ENCODE measurements at places on chromosomes 4 and X. TPM values are rescaled to one million over a fixed set of nuclear protein-coding genes. Genes with fewer than 3 reads are reported as not detected.

Gene DCTD
- 84.2 TPM for total RNA-seq

Gene GAGE12H
- not detected for total RNA-seq

Gene AMBN
- not detected for total RNA-seq

Gene MAGEA11
- total RNA-seq: not detected

Gene CT47B1
- not detected for total RNA-seq

Gene NDST4
- not detected for total RNA-seq

Gene LDB2
- total RNA-seq: 115 TPM

Gene TGIF2LX
- total RNA-seq: not detected

Gene COL25A1
- total RNA-seq: 0.33 TPM

Gene MAGEC2
- not detected for total RNA-seq

Gene CCNA2
- 35.9 TPM for total RNA-seq

Gene ZC4H2
- total RNA-seq: 12.4 TPM

Gene KLB
- not detected for total RNA-seq

Gene STPG2
- total RNA-seq: under 0.01 TPM

Gene ACE2
- not detected for total RNA-seq

Gene LEF1
- 0.67 TPM for total RNA-seq

Gene SPATA18
- 9.6 TPM for total RNA-seq

Gene TIGD2
- 3.3 TPM for total RNA-seq

Gene ITM2A
- 31.5 TPM for total RNA-seq

Gene IL15
- 0.65 TPM for total RNA-seq

Gene GAGE1
- not detected for total RNA-seq

Gene TMPRSS11E
- not detected for total RNA-seq

Gene FGFR3
- total RNA-seq: 0.33 TPM

Gene TIGD4
- total RNA-seq: 0.19 TPM

Gene SPATA4
- not detected for total RNA-seq

Gene MAGEB6
- not detected for total RNA-seq

Gene HGFAC
- 0.33 TPM for total RNA-seq

Gene HS6ST2
- 2.0 TPM for total RNA-seq

Gene NPY2R
- not detected for total RNA-seq

Gene EVC
- 19.3 TPM for total RNA-seq

Gene TMEM31
- total RNA-seq: not detected

Gene XG
- total RNA-seq: 0.33 TPM

Gene ITIH6
- not detected for total RNA-seq
